Right ventricle myocardium inferior (tissue), 1 donor: ENCODE measurements at places on chromosomes 3 and 15. TPM values are rescaled to one million over a fixed set of nuclear protein-coding genes. Genes with fewer than 3 reads are reported as not detected.

- no peak for DNase-seq
Measured at GRCh38 chr15:58269455-58270414, 131.6 kb downstream of the AQP9 start.

- DNase-seq, result no peak
Measured at GRCh38 chr3:43181202-43181821, 75.4 kb upstream of the POMGNT2 start.

GRCh38 chr3:39644176-39644575 lies 165.2 kb upstream of the MYRIP start:
- no peak for DNase-seq

DNA sequence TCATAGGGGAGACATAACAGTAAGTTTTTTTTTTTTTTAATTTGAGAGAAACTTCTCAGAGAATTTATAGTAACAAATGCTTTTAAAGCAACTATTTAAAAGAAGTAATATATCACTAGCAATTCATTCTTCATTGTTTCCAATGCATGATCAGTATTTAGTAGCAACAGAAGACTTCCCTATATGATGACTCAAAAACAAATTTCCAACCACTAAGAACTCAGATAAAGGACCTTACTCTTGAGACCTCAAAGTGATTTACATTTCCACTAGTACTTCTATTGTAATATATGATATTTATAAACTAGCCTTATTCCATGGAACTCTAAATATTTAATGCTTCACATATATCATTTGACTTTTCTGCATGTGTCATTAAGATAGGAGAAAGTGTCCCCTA lies 356.3 kb downstream of the ZBTB20 start:
- no peak for DNase-seq

GRCh38 chr15:40944510-40945296 lies 8.6 kb upstream of the CHAC1 start:
- DNase-seq, result no peak

DNA sequence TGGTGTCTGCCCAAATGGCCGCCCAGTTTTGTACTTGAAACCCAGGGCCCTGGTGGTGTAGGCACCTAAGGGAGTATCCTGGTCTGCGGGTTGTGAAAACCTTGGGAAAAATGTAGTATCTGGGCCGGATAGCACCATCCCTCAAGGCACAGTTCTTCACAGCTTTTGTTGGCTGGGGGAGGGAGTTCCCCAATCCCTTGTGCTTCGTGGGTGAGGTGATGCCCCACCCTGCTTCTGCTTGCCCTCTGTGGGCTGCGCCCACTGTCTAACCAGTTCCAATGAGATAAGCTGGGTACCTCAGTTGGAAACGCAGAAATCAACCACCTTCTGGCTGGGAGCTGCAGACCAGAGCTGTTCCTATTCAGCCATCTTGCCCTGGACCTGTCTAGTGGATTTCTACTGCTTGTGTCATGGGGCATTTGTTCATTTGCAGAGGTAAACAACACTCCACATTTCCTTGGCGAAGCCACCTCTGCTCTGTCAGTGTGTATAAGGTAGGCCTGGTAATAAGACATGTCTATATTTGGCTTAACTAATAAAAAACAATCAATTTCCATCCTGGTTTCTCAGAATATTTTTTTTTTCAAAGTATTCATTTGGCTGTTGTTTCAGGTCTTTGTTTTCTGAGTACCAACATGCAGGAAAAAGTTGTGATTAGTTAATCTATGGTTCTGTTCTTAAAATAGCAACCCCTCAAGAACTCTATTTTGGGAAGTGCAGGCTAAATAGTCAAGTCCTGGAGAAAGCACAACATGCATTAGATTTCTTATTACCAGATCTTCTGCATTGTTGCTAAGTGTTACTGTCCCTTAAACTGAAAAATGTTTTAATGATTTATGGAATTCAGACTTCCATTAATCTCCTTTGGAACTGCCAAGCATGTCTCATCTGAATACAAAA lies 304.3 kb downstream of the ZIC1 start:
- DNase-seq, result no peak

GRCh38 chr3:27907929-27908328 lies 185.8 kb upstream of the EOMES start:
- DNase-seq, result no peak

Gene CLDN1
- total RNA-seq, result 0.46 TPM

Gene MASP1
- 129 TPM for total RNA-seq

Gene C3orf80
- total RNA-seq, result 0.22 TPM
